ENCODE measurements at places on chromosomes 2 and 18. TPM values are rescaled to one million over a fixed set of nuclear protein-coding genes. Genes with fewer than 3 reads are reported as not detected.

Gene CFAP65
- not detected for total RNA-seq

Gene LYG2
- not detected for total RNA-seq

Gene SLC30A3
- total RNA-seq, result 6.3 TPM

Gene CYP27A1
- total RNA-seq, result 19.2 TPM

Gene KCNJ3
- total RNA-seq, result not detected

Gene CNDP1
- not detected for total RNA-seq

Gene CHMP1B
- total RNA-seq, result 70.9 TPM

Gene CACNB4
- total RNA-seq, result under 0.01 TPM

Gene TMEFF2
- total RNA-seq, result not detected

Gene HK2
- total RNA-seq, result 3.0 TPM

Gene KCNG3
- not detected for total RNA-seq

Gene ANKRD44
- total RNA-seq, result 3.6 TPM

Gene SERPINB11
- total RNA-seq, result not detected

Gene TUBA4B
- total RNA-seq, result not detected

Gene MARCHF4
- 0.13 TPM for total RNA-seq

Gene USP37
- total RNA-seq, result 8.3 TPM

Gene CYRIA
- total RNA-seq, result 30.6 TPM

Gene FHOD3
- total RNA-seq, result under 0.01 TPM

Gene ZNF512
- total RNA-seq, result 11.9 TPM

Gene CRYGD
- not detected for total RNA-seq

Gene PRSS56
- total RNA-seq, result not detected

Gene CD28
- total RNA-seq, result under 0.01 TPM

Gene ZEB2
- 0.51 TPM for total RNA-seq

Gene GLI2
- under 0.01 TPM for total RNA-seq

Gene CDH19
- total RNA-seq, result under 0.01 TPM

Gene CCDC102B
- total RNA-seq, result 34.0 TPM

Gene CDK15
- not detected for total RNA-seq

Gene DCDC2C
- total RNA-seq, result 0.13 TPM

Gene VWA3B
- 0.13 TPM for total RNA-seq

Gene PCARE
- not detected for total RNA-seq

Gene ALPP
- total RNA-seq, result not detected

Gene ALPI
- not detected for total RNA-seq

Gene NXPH2
- not detected for total RNA-seq

Gene WNT10A
- not detected for total RNA-seq

Gene CDH2
- 1.8 TPM for total RNA-seq

Gene HOXD13
- not detected for total RNA-seq

Gene CTIF
- total RNA-seq, result 18.0 TPM

Gene OTOS
- not detected for total RNA-seq

Gene HOXD4
- total RNA-seq, result 2.5 TPM

Gene ROCK2
- total RNA-seq, result 39.0 TPM

Gene LDLRAD4
- 6.7 TPM for total RNA-seq

Gene SERPINB4
- total RNA-seq, result 0.13 TPM

Gene ASAP2
- total RNA-seq, result 29.8 TPM

Gene PDCD1
- total RNA-seq, result under 0.01 TPM

Gene UGT1A7
- not detected for total RNA-seq

Gene DUSP2
- total RNA-seq, result 0.76 TPM

Gene ANKRD30BL
- total RNA-seq, result not detected
